ENCODE measurements at places on chromosomes 12 and 14.

- no peak for DNase-seq
Measured at GRCh38 chr12:118050972-118051910, 9.7 kb downstream of the WSB2 start.

- no peak for DNase-seq
Measured at GRCh38 chr12:106845902-106846301, 71.4 kb downstream of the RIC8B start.

- DNase-seq: no peak
Measured at GRCh38 chr12:97305651-97306050, 157.0 kb upstream of the RMST start.

- peak; percentile 81 for DNase-seq
Measured at GRCh38 chr12:14774906-14775635, 28.2 kb downstream of the WBP11 start.

- DNase-seq: no peak
Measured at GRCh38 chr12:27504507-27504906, 19.5 kb upstream of the PPFIBP1 start.

- DNase-seq: no peak
Measured at GRCh38 chr14:103527408-103528145, 1.4 kb upstream of the TRMT61A start.

DNA sequence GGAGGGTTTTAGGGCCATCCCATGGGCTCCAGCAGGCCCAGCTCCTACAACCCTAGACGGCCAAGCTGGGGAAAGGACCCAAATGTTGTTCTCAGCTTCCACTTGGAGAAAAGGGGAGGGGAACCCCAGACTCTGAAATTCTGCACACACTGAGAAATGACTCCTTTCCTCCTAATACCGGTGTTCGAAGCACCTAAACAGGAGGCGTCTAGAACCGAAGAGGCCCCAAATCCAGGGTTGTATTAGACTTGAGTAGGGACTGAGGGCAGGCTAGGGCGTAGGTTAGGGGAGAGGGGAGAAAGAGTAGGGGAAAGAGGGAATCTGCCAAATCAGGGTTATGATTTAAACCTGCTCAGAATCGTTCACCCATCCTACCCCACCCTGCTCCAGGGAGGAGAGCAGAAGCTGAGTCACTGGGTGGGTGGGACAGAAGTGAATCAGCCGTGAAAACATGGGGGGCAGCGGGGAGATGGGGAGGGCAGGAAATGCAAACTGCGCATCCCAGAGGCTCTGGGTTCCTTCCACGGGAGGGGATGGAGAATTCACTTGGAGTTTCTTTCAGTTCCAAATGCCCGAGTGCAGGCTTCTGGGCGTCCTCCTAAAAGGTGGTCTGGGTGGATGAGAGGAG is 1.0 kb downstream of the IGFBP6 start:
- DNase-seq: no peak

- DNase-seq: no peak
Measured at GRCh38 chr12:50061171-50061570, 3.8 kb downstream of the ASIC1 start.

DNA sequence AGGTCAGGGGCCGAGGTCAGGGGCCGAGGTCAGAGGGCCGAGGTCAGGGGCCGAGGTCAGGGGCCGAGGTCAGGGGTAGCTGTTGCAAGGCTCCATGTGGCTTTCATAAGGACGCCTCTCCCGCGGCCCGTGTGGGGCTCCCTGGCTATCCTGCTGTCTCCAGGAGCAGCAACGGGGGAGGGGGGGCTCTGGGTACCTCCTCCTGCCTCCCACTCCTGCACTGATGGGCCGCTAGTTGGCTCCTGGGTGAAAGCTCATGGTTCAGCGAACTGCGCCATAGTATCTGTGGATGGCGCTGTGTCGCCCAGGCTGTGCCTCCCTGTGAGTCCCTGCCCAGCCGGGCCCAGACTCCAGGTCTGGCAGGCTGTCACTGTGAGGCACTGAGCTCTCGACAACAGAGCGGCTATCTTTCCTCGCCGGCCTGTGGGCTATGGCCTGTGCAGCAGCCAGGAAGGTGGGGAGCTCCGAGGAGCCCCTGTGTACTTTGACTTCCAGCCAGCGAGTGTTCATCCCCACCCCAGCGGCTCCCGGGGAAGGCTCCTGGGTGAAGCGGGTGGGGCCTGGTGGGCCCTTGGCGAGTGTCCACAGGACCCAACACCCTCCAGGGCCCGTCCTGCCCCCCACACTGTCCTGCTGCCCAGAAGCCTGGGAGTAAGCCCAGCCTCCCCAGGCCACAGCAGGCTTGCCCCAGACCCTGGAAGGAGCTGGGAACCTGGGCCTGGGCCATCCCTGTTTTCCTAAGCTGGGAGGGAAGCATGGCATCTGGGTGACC is 8.1 kb downstream of the RFLNA start:
- no peak for DNase-seq

DNA sequence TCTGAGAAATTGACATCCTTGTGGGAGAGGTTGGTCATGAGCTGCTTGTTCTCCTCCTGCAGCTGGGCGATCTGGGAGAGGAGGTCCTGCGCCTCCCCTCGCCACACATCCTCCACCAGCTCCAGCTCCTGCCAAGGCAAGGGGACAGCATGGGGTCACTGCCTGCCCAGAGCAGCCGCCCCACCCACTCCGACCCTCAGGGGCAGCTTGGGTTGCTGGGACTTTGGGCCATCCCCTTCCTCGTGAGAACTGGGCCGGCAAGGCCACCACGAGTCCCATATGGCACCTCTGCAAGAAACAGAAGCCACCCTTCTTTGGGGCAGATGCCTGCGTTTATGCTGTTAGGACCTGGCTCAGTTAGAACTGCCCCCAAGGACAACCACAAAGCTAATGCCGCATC is 10.0 kb downstream of the RILPL1 start:
- DNase-seq: no peak

DNA sequence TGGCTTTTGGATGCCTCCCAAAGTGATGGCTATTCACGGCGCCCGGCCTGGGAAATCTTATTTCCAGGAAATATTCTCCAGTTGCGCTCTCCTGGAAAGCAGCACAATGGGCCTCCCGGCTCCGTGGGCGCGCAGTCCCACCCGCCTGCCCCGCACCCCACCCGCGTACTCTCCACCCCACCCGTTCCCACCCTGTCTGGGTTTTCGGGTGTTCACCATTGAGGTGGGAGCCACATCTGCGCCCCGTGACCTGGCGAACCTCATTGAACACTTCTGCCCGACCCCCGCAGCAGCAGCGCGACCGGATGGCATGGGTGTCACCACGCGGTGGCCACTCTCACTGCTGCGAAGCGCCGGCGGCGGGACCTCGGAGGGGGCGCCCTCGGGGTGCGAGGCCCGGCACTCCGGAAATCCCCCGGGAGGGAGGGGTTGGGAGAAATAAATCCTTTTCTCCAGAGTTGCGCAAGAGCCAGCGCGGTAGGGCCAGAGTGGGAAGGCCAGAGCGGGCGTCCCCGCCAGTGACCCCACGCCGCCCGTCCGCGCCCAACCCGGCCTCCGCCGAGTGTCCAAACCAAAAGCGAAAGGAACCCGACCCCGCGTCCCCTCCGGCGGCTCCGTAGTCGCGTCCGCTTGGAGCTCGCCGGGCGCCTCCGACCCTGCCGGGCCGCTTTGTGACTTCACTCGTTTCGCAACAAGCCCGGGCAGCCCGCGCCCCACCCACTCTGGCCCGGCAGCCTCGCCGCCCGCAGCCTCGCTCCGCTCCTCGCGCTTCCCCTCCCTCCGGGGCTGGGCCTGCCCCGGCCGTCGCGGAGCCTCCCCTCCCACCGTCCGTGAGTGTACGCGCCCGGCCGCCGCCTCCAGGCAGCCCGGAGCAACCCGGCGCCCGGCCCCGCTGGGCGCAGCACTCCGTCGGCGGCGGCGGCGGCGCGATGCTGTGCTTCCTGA is at the start of gene DRAM1:
DRAM1 (plus strand) TSS at position 720 of the 945 bp plus-strand sequence; CDS start at position 930, 210 bp downstream.
- peak; percentile 98 for DNase-seq

GRCh38 chr12:32497864-32498263 is 98.5 kb downstream of the FGD4 start:
- DNase-seq: no peak

DNA sequence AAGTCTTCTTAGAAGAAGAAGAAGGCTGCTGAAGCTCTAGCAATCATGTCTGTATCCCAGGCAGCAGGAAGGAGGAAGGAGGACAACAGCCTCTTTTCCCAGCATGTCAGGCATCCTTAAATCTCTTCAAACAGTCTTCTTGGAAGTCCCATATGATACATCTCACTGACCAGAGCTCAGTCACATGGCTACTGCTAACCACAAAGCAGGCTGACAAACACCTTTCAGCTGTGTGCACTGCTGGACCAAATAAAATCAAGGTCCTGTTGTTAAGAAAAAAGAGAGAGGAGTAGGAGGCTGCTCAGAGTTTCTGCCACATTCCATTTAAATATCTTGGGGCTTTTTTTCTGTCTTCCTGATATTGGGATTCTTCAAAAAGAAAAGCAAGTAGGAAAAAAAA is 203.4 kb upstream of the PELI2 start:
- no peak for DNase-seq

- no peak for DNase-seq
Measured at GRCh38 chr12:94879542-94879941, 124.0 kb downstream of the NDUFA12 start.

GRCh38 chr12:5521456-5522325 is 89.8 kb downstream of the NTF3 start:
- no peak for DNase-seq

DNA sequence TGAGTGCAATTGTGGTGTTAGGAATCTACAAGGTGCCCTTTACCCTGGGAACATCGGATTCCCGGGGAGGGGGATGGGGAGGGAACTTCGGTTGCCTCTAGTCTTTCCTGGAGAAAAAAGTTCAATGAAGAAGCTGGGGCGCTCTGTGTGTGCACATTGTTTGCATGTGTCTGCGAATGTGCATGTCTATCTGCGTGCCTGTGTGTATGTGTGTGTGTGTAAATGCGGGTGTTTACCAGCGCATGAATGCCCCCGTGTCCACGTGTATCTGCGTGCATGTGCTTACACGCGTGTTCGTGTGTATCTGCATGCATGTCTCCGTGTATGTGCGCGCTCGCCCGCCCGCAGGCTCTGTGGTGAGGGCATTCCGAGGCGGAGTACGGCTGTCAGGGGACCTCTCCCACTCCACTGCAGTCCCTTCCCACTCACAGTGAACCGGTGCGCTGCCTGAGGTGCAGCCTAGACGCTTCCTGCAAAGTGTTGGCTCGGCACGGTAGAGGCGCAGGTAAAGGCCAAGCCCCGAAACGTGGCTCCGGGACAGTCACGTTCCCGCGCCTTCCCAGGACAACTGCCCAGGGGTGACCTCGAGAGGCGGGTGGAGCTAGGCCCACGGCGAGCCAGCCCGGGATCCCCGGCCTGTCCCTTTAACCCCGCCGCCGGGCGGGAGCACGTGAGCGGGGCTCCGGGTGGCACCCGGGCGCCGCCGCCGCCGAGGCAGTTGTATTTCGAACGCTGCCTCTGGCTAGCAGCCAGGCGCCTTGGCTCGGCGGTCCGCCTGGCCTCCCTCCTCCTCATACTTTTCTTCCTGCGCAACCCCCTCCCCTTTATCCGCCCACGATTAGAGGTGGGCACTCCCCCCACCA is 539 bp upstream of the HMGA2 start:
- peak; percentile 69 for DNase-seq

GRCh38 chr12:65825183-65825506 is 862 bp downstream of the HMGA2 start:
- no peak for DNase-seq

DNA sequence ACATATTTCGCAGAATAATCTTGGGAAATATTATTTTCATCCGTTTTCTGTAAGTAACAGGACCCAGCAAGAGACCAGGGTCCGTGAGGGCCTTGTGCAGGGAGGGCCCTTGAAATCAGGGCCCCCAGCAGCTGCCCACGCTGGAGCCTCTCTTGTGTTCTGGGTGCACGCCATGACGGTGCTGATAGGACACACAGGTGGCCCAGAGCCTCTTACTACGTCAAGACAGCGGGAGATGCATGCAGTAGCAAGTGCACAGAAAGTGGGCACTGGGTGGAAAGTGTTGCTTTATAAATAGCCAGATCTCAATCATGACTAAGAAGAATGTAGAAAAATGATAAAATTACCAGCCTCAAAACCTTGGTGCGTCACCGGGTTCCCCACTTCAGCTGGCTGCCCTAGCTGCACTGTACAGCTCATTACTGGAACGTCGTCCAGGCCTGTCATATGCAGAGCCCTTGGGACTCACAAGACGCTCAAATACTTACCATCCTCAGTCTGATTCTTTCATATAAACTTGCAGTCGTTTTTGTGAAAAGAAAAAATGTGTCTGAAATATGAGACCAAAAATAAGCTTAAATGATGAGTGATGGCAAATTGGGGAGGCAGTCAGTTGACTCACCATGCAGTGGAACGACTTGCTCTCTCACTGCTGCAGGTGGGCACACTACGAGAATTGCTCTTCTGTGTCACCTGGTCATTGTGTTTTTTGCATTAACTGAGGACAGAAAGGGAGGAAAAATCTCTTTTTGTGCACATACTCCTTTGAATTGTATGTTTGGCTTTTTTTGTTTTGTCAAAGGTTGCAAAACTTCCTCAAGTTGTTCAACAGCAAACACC is 68.2 kb downstream of the DDX51 start:
- DNase-seq: no peak

- no peak for DNase-seq
Measured at GRCh38 chr12:113235976-113236375, 14.7 kb downstream of the TPCN1 start.

GRCh38 chr12:13948621-13949020 is 32.8 kb downstream of the GRIN2B start:
- DNase-seq: no peak

GRCh38 chr14:101405171-101405883 is 156.0 kb upstream of the DIO3 start:
- DNase-seq: no peak

- DNase-seq: no peak
Measured at GRCh38 chr14:60845523-60845922, 111.0 kb downstream of the MNAT1 start.

- DNase-seq: no peak
Measured at GRCh38 chr12:106131676-106132075, 7.1 kb downstream of the NUAK1 start.

DNA sequence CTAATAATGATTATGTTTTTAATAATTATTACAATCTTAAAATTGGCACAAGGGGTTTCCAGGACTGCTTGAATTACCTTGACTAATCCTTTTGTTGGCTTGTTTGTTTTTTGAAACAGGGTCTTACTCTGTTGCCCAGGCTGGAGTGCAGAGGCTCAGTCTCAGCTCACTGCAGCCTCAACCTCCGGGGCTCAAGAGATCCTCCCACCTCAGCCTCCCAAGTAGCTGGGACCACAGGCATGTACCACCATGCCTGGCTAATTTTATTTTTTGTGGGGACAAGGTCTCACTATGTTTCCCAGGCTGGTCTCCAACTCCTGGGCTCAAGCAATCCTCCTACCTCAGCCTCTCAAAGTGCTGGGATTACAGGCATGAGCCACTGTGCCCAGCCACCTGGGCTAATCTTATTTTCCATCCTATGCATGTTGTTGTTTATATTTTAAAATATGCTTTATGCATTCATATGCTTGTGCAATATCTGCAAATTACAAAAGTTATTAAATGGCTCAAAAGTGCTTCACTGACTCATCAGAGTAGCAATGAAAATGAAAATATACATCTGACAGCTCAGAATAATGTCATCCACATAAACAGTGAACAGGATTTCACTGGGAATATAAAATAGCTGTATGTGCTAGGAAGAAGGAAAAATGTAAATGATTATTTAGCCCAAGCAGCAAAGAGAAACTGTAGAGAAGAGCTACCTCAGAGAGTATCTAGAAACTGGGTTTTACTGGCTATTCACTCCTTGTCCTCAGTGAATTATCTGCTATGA is 24.8 kb upstream of the PLEKHG6 start:
- no peak for DNase-seq

GRCh38 chr12:21509768-21510167 is 8.2 kb downstream of the GOLT1B start:
- DNase-seq: no peak
